Stimulated activated CD8-positive, alpha-beta memory T cell treated with anti-CD3 and anti-CD28 coated beads, Interleukin-2, amount 100 ng/mL, for 1 hour (primary cell): ENCODE measurements at places on chromosomes 7 and 10.

DNA sequence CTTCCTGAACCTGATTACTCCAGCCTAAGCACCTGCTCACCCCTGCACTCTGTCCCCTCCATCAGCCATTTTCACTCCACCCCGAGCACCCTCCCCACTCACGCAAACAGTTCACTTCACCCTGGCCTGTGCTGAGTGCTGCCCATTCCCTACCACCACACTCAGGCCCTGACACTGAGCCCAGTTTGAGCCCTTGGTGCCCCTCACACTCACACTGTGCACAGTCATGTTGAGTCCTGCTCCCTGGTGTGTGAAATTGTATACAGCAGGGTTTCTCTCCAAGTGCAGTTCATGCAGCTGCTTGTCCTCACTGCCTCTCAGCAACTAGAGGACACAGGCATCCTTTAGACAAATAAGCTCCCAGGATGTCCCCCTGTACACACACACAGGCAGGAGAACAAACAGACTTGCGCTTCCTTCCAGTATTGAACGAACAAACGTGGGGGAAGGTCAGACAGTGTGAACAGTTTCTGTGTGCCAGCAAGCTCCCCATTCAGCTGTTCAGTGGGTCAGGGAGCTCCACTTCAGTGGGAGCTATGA, 6.8 kb downstream of the MYO1G start:
- DNase-seq: no peak

DNA sequence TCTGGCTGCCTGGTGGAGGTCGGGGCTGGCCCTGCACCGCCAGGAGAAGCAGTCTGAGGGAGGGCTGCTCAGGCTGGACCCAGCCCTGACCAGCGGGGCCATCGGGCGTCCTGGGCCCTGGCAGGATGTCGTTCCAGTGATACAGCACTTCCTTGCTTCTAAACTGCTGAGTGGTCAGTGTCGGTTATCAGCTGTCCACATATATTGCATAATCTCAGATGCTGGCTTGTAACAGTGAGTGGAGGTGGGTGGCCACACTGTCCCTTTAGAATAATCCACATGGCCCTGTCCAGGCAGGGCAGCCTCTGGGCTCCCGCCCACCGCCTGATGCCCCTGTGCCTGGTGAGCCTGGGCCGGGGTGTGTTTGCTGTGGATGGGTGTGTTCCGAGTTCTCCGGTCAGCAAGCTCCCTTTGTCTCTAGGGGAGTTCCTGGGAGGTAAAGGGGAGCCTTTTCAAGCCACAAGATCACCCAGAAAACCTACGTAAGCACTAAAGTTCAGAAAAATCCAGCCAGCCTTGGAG, 86.1 kb downstream of the LHPP start:
- DNase-seq: no peak

DNA sequence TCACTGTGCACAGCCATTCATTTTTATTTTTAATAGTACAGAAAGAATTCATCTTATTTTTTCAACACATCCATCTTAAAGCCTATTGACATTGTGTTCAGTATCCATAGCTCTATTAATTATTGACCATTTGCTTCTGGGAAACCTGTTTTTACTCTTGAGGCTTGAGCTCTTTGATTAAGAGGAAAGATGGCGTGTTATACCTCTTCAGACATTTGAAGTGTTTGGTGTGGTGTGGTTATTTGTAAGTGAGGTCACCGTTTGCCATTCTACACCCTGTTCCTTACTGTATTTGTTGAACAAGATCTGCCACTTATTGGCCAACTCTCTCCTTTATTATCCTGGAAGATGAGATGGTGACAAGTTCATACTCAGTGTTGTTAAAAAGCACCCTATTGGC, 18.4 kb downstream of the C7orf57 start:
- DNase-seq: no peak

DNA sequence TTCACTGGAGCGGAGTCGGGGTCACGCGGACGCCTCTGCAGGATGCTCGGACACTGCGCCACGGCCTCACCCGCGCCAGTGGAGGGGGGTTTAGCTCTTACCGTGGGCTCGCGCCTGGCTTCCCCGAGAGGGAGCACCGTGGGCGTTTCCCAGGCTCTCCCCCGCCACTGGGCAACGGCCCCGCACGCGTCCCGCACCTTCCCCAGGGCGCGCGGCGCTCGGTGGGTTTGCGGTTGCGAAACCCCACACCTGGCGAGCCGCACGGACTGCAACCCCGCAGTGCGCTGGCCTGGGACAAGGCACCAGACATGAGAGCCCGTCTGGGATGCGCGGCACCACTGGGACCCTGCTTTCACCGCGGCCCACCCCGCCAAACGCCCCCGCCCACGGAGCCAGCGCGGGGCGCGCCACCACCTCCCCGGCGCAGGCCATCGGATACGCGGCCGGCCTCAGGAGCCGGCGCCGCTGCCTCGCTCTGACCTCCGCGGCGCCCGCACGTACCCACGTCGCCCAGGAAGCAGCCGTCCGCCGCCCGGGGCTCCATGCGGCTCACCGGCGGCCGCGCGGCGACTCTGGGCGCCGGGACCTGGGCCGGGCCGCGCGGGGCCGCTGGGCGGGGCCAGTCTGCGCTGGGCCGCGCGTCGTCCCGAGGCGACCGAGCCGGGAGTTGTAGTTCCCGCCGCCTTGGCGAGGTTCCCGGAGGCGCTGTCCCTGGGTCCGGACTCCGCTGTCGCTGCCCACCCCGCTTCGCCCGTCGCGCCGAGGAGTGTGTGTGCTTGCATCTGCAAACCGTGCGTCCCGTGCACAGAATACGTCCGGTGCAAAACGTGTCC, at the start of gene ASB13:
Gene ASB13, minus strand, starts transcription at position 588 of the 833 bp plus-strand sequence. Its CDS starts 44 bp downstream, at position 544.
- no peak for DNase-seq

- DNase-seq: no peak
Measured at GRCh38 chr7:1665549-1666316, 4.3 kb upstream of the ELFN1 start.

DNA sequence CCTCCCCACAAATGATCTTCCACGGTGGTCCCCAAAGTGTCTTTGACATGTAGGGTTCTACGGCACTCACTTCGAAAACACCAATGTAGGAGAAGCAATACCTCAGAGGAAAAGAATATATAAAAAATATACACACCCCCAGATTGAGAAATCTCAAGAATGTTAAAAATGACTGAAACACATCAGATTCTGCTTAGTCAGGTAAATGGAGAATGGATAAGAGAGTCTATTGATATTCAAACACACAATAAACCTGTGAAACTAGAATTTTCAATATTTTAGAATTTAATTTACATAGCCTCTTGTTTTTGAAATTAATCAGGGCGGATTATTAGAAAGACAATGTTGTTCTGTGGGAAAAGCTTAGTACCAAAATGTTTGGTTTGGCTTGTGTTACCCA, 712.4 kb downstream of the GATA3 start:
- DNase-seq: no peak

DNA sequence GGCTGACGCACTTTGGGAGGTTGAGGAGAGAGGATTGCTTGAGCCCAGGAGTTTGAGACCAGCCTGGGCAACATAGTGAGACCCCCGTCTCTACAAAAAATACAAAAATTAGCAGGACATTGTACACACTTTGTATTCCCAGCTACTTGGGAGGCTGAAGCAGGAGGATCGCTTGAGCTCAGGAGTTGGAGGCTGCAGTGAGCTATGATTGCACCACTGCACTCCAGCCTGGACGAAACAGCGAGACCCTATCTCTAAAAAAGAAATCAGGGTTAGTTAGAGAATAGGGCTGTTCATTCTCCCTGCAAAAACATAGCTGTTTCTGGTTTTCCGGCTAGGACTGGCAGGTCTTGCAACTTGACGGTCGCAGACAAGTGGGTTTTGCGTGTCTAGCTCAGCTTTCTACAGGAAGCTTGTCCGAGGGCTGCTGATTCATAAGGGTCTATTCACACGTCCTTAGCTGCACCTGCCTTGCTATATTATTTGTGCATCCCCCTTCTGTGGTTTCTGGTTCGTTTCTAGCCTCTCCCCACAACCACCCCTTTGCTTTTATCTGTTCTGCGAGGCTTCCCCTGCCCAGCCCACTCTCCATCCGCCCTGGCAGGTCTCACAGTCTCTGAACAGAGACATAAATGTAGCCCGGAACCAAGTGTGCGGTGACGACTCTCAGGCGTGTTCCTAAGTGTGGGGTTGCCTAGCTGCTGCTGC, 10.7 kb downstream of the AMZ1 start:
- peak; percentile 50 for DNase-seq

DNA sequence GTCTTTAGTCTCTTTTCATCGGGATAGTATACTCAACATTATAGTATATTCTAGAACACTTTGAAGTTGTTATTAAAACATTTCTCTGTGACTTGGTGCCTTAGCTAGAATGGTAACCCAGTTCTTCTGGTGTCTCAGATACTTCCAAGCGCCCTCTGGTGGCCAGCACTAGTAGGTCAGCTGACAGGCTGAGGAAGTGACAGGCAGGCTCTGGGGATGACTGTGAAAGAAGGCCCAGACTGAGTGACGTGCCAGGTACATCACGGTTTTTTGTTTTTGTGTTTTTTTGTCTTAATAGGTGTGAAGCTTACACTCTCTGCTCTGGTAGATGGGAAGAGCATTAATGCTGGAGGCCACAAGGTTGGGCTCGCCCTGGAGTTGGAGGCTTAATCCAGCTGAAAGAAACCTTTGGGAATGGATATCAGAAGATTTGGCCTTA, 5.1 kb downstream of the COMTD1 start:
- peak; percentile 88 for DNase-seq

DNA sequence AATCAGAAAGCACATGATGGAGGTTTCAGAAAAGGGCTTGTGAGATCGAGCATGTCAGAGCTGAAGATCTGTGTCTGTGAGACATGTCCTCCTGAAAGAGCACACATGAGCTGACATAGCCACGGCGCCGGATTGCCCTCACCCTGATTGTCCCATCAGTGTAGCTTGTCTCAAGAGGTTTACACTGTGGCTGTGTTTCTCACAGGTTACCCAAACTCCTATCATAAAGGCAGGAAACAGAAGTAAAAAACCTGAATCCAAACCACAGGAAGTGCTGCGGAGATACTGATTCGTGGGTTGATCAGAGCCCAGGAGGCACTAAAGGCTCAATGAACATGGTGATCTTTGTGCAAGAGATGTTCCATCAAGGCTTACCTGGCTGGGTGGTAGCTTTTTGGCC, 3.9 kb upstream of the ATP6V0E2 start:
- DNase-seq: no peak

GRCh38 chr7:101632641-101633040, 3.5 kb upstream of the MYL10 start:
- no peak for DNase-seq

- DNase-seq: no peak
Measured at GRCh38 chr7:33185786-33186185, 56.4 kb downstream of the BBS9 start.

DNA sequence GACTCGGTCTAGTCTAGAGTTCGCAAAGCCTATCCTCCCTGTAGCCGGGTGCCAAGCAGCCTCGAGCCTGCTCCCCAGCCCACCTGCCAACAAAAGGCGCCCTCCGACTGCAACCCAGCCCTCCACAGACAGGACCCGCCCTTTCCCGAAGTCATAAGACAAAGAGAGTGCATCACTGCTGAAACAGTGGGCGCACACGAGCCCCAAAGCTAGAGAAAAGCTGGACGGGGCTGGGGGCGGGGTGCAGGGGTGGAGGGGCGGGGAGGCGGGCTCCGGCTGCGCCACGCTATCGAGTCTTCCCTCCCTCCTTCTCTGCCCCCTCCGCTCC, 622 bp upstream of the COL1A2 start:
- no peak for DNase-seq

GRCh38 chr10:5293691-5294550, 70.8 kb upstream of the UCN3 start:
- DNase-seq: no peak

- peak; percentile 14 for DNase-seq
Measured at GRCh38 chr7:149773446-149774236, at the start of gene ZNF467. ZNF467 (minus strand) TSS chr7:149773588; CDS start chr7:149771032, 2,556 bp downstream.

- no peak for DNase-seq
Measured at GRCh38 chr7:17181482-17181881, 117.0 kb upstream of the AHR start.
